Right lung (tissue), 10 donors: ENCODE measurements at places on chromosomes 16 and 17.

- no peak for DNase-seq
Observed at GRCh38 chr17:78558181-78558850, 18.9 kb downstream of the DNAH17 start.

GRCh38 chr17:59338498-59338897 is 7.0 kb downstream of the YPEL2 start:
- DNase-seq: no peak

GRCh38 chr17:27283751-27284150 is 10.2 kb upstream of the WSB1 start:
- no peak for DNase-seq

DNA sequence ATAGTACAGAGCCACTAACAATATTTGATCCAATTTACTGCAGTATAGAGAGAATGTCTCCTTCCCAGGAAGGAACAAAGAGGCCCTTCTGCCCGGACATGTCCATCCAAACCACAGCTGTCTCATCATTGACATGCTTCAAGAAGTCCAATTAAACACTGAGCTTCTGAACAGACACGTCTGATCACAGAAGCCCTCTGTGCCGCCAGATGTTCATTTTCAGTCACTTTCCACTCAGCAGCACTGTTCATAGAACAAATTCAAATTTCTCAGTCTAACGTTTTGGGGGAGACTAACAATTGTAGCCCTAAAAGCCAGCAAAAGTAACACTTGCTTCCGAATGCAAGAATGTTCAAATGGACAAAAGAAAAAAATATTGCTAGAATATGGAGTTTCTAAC is 15.3 kb downstream of the ZC3H7A start:
- DNase-seq: no peak

DNA sequence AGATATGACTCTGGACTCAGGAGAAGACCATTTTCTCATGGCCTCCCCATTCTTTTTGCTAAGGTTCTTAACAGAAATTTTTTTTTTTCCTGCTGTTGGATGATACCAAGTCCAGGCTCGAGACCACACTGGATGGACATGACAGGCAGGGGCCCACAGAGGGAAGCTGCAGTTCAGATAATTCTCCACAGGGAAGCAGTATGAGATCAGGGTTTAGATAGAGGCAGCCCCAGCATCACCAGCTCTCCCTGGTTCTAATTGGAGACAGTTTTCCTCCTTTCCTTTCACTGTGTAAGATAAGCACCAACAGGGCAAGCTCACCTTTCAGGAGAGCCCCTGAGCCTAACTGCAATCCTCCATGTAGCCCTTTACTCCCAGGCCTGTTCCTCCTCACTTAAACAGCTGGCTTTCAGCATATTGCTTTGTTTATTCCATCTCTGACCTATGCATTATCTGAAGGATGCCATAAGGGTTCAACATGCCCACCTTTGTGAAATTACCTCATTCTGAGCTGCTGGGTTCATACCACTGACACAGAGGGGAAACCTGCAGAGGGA is 108.1 kb downstream of the SNX11 start:
- DNase-seq: no peak

DNA sequence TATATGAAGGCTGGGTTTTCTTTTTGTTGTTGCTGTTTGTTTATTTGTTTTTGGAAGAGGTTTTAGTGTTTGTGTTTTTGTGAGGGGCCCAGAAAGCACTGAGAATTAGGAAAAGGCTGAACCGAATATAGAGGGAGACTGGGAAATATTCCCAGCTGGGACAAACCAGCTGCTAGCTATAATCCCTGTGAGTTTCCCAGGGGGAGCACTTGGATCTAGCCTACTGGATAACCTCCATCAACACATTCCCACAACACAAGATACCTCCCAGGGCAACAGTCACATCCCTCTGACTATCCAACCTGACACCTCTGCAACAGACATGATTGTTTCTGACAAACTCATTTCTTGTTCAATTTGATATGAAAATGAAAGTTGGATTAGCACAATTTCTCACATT is 16.7 kb downstream of the CDH11 start:
- DNase-seq: no peak

- DNase-seq: no peak
Observed at GRCh38 chr16:24728891-24729242, 584 bp upstream of the TNRC6A start.

DNA sequence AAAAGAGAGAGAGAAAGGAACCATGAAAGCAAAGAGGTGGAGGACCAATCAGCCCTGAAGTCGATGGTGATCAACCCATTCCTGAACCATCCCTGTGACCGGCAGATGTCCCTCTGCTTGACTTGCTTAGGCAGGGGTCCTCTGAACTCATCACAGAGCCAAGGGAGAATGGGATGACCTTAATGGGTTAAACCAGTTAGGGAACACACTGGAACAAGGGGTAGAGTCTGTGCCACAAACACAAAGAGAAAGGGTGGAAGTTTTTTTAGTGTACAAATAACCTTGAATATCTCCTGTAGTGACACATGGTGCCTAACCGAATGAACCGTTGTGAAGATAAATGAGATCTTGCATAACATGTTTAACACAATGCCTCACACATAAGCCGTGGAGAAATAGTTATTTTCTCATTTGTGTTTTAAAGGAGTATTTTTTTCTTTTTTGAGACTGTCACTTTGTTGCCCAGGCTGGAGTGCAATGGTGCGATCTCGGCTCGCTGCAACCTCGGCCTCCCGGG is 11.2 kb downstream of the NAA60 start:
- DNase-seq: no peak

GRCh38 chr16:5837007-5837670 is 739.5 kb upstream of the EEF2KMT start:
- DNase-seq: no peak

DNA sequence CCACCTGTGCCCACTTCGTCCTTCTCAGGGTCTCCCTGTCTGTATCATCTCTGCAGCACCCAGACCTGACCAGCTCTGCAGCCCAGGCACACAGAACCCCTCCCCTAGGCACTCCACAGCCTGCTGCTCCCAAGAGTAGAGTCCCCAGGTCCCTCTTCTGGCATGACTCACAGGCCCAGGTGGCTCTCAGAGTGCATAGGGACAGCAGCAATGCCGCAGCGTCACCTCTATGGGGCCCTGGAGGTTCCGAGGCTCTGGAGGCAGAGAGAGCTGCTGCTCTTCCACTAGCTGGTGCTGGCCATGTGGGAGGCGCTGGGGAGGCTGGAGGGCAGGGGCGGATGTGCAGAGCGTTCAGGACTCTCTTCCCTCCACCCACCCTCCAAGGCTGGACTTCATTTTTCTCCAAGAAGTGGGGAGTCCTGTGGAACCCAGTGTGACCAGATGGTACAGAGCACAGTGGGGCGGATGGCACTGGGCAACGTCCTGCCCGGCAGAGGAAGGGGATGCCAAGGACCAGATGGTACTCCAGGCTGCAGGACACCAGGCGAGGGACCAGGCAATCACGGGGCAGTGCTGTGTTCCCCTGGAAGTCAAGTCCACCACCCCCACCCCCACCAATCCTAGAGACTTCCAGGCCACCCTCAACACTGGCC is 151.7 kb downstream of the RBFOX3 start:
- DNase-seq: no peak

DNA sequence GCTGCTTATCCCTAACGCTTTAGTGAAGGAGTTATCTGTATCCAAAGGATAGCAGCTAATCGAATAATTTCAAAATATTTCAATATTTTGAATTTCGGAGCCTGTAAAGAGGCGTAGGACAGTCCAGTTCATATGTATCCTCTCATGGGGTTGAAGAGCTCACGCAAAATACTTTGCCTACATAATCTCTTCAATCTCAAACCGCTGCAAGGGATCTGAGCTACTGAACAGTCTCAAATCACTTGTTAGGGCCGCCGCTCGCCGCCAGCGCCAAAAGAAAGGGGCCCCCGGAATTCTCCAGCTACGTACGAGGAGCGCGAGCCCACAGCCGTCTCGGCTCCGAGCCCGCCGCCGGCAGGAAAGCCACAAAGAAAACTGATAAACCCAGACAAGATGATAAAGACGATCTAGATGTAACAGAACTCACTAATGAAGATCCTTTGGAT is 601 bp upstream of the RFWD3 start:
- peak; percentile 23 for DNase-seq

GRCh38 chr17:61248399-61248798 is 151.2 kb upstream of the TBX2 start:
- no peak for DNase-seq

- DNase-seq: no peak
Observed at GRCh38 chr17:3944485-3945388, 19.5 kb downstream of the ATP2A3 start.

- DNase-seq: no peak
Observed at GRCh38 chr17:64575431-64575830, 68.7 kb downstream of the CEP95 start.

DNA sequence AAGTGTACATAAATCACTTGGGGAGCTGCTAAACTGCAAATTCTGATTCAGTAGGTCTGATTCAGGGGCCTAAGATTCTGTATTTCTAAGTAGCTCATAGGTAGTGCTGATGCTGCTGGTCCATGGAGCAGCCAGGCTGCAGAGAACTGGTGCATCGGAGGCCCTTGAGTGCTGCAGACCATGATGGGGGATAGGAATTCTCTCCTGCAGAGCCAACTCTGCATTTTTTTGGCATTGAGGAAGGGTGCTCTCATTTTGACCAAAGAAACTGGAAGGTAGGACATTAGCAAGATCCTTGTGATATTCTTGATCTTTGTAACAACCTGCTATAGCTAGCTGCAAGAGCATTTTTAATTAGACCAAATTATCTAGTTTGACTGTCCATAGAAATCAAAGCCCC is 4.7 kb downstream of the HOXB2 start:
- DNase-seq: no peak

- no peak for DNase-seq
Observed at GRCh38 chr17:49487183-49487582, 7.9 kb upstream of the NGFR start.

- no peak for DNase-seq
Observed at GRCh38 chr16:82323171-82323570, 153.1 kb upstream of the MPHOSPH6 start.

- no peak for DNase-seq
Observed at GRCh38 chr16:10296956-10297340, 88.9 kb upstream of the ATF7IP2 start.

GRCh38 chr17:42317266-42317845 is 29.1 kb downstream of the STAT5A start:
- no peak for DNase-seq

DNA sequence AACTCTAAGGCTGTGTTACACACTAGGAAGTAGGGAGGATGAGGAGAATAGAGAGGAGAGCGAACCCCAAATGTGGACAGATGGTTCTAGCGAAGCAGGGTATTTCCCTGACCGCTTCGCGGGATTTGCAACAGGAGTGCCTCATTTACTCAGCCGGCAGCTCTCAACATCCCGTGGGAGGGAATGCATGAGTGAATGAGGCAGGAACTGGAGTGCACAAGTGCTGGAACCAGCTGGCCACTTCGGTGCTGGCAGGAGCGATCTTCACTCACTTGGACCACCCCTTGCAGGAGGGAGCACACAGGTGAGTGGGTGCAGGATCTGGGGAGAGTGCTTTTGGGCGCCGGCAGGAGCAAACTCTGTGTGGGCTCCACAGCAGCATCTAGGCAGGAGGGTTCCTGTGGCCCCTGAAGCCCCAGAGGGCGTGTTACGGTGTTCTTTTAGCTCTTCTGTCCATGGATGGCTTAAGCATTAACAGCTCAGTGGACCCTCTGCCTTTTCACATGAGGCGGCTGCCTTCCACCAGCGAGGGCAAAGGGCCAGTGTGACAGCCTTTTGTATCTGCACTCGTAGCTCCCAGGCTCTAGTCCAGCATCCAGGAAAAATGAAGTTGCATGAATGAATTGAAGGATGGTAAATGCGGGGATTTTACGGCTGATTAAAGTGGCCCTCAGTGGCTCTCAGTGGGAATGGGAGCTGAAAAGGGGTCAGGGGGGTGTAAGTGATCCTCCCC is 17.4 kb upstream of the ZNHIT3 start:
- DNase-seq: no peak

DNA sequence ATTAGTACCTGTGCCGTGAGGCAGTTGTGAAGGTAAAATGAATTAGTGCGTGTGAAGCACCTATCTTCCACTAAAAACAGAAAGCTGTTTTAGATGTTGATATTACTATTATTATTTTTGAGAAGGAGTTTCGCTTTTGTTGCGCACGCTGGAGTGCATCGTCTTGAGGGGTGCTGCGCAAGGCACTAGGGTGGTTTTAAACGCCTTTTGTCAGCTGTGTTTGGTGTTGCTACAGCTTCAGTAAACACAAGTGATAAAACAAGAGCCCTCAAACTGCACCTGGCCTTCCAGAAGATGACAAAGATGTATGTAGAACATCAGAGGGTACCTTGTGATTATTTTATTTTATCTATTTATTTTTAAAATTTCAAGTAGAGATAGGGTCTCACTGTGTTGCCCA is 38.2 kb downstream of the PLCG2 start:
- no peak for DNase-seq

DNA sequence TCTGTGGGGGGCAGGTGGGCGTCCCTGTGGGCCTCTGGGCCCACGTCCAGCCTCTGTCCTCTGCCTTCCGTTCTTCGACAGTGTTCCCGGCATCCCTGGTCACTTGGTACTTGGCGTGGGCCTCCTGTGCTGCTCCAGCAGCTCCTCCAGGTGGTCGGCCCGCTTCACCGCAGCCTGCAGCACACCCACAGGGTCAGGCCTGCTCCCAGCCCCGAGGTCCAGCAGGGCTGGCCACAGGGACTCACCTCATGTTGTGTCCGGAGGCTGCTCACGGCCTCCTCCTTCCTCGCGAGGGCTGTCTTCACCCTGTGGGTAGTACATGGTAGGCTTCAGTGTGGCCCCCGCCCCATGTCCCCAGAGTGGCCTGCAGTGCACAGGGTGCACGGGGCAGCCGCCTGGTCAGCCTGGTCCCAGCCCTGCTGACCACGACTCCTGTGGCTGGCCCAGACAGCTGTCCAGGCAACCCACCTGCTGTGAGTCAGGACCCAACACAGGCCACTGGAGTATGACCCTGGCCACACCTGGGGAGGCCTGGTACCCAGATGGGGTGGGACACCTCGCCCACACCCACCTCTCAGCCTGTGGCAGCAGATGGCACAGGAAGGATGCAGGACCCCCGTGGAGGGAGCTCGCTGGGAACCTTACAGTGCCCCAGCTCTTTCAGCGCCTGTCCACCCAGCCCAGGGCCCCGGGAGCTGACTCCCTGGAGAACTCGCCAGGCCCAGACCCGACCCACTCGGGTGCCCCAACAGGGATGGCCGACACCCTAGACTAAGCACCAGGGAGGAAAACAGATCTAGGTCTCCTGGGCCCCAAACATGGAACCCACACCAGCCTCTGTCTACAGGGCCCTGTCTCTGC is 23.9 kb upstream of the AATK start:
- DNase-seq: no peak

- peak; percentile 100 for DNase-seq
Observed at GRCh38 chr17:60599620-60600489, at the start of gene PPM1D. TSS of gene PPM1D (plus strand) at chr17:60600193. CDS start at chr17:60600415, 222 bp downstream.

DNA sequence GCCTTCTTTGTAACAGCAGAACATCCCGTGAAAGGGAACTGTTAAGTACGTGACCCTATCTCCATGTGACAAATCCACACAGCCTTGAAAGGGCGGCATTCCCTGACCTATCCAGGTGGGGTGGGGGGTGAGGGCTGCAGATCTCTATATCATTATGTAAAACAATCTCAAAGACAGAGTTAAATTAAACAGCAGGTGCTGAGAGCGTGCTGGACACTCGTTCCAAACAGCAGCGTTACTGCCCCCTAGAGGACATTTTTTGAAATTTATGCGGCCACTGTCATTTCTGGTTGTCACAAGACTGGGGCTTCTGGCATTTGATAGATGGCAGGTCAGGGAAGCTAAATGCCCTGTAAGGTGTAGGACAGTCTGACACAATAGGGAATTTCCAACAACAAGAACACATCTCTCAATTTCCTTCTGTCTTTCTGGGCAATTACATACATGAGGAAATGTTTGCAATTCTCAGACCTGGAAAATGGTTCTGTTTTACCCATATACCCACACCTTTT is 6.7 kb upstream of the SLC25A39 start:
- DNase-seq: no peak
